ENCODE measurements at places on chromosomes 4 and X. TPM values are rescaled to one million over a fixed set of nuclear protein-coding genes. Genes with fewer than 3 reads are reported as not detected.
A peak's percentile ranks its signal among the peaks of the same experiment; 100 is the strongest.

GRCh38 chrX:138858438-138858837, 146.9 kb upstream of the FGF13 start:
- DNase-seq = no peak
- H3K27me3 ChIP-seq = peaks cover 12% of the 10 kb centered on the region
- no peaks in the 10 kb centered on the region for H3K36me3 ChIP-seq
- no peak overlapping the region for H3K4me3 ChIP-seq
- no peaks in the 10 kb centered on the region for H3K4me1 ChIP-seq

GRCh38 chr4:25654031-25654970, 1.4 kb upstream of the SLC34A2 start:
- H3K4me1 ChIP-seq = no peaks in the 10 kb centered on the region
- no peak for DNase-seq
- no peaks in the 10 kb centered on the region for H3K36me3 ChIP-seq
- no peak overlapping the region for H3K27ac ChIP-seq
- H3K27me3 ChIP-seq = peaks cover 20% of the 10 kb centered on the region

DNA sequence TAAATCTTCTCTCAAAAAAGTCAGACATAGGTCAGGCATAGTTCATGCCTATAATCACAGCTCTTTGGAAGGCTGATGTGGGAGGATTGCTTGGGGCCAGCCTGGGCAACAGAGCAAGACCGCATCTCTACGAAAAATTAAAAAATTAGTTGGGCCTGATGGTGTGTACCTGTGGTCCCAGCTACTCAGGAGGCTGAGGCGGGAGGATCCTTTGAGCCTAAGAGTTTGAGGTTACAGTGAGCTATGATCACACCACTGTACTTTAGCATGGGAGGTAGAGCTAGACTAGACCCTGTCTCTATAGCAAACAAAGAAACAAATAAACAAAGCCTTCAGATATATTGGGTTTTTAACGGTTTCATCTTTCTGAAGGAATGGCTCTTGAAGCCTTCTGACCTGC, 62.2 kb downstream of the DIPK2B start:
- no peak overlapping the region for H3K4me3 ChIP-seq
- DNase-seq = no peak
- H3K27ac ChIP-seq = no peak overlapping the region
- peaks cover 2% of the 10 kb centered on the region for H3K4me1 ChIP-seq
- no peaks in the 10 kb centered on the region for H3K36me3 ChIP-seq

IL3RA gene
- total RNA-seq = 13.1 TPM

SPARCL1 gene
- not detected for total RNA-seq

DNA sequence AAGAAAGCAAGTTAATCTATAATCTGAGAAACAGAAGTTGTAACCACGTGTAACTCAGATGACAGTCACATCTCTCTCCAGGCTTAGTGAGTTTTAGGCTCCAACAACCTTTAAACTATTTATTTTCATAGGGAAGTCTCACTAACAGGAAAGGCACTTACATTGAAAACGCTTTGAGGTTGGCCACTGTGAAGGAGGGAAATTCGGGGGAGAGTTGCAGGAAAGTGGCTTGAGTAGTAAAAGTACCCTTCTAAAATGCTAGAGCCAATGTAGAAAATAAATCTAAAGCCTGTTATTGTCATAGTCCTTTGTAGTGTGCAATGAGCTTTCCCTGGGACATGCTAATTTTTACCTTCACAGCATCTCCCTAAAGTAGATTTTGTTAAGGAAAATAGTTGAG, 995 bp upstream of the NFXL1 start:
- peaks cover 33% of the 10 kb centered on the region for H3K4me1 ChIP-seq
- peaks cover 21% of the 10 kb centered on the region for H3K36me3 ChIP-seq
- peak overlapping the region; percentile 90 for H3K27ac ChIP-seq
- H3K4me3 ChIP-seq = peak overlapping the region; percentile 96
- peaks cover 8% of the 10 kb centered on the region for H3K27me3 ChIP-seq

GRCh38 chr4:108636246-108636645, 14.2 kb upstream of the OSTC start:
- DNase-seq = no peak
- peaks cover 16% of the 10 kb centered on the region for H3K36me3 ChIP-seq
- no peaks in the 10 kb centered on the region for H3K27me3 ChIP-seq
- H3K4me1 ChIP-seq = no peaks in the 10 kb centered on the region
- no peak overlapping the region for H3K4me3 ChIP-seq

DNA sequence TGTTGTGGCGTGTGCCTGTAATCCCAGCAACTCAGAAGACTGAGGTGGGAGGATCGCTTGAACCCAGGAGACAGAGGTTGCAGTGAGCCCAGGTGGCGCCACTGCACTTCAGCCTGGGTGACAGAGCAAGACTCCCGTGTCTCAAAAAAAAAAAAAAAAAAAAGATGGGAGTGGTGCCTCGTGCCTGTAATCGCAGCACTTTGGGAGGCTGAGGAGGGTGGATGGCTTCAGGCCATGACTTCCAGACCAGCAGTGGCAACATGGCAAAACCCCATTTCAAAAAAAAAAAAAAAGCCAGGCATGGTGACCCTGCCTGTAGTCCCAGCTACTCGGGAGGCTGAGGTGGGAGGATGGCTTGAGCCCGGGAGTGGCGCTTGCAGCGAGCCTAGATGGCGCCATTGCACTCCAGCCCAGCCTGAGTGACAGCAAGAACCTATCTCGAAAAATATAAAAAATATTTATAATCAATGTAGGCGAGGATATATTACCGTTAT, 27.0 kb downstream of the EIF2S3 start:
- H3K36me3 ChIP-seq = peaks cover 6% of the 10 kb centered on the region
- H3K4me1 ChIP-seq = peaks cover 7% of the 10 kb centered on the region
- H3K27ac ChIP-seq = no peak overlapping the region
- no peak for DNase-seq
- no peaks in the 10 kb centered on the region for H3K27me3 ChIP-seq

MAGEA8 gene
- total RNA-seq = not detected

PCDH7 gene
- not detected for total RNA-seq

ZIC3 gene
- not detected for total RNA-seq

DNA sequence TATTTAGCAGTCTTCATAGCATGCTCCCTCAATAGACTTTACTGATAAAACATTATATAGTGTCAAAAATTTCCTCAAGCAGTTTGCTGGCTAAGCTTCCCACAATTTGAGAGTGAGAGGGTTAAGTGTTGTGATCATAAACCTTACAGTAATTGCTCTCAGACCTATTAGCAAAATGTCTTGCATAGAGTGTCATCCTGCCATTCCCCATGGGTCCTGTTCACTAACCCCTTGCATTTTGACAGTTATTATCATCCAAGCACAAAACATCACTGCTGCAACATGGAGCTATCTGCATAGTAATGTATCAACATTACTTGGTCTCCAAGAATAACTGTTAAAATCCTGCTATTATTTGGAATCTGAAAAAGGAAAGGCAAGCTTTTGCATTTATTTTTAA, 196.1 kb upstream of the GK2 start:
- no peak overlapping the region for H3K4me3 ChIP-seq
- DNase-seq = no peak
- no peaks in the 10 kb centered on the region for H3K27me3 ChIP-seq

DNA sequence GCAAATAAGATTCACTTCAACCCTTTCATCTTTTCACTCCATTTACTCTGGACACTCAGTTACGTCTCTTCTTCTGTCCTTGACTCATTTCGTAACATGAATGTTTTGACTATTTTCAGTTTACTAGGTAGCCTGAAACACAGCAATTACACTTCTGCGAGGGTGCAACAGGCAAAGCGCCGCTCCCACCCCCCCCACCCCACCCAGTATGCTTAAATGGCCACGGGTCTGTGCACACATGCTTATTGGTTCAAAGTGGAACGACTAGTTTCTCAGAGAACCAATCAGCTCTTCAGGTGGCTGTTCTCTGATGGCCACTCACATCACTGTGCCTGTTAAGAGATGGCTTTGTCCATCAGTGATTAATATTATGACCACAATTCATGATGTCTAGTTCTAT, 3.5 kb downstream of the BEND4 start:
- DNase-seq = no peak
- H3K4me1 ChIP-seq = peaks cover 14% of the 10 kb centered on the region
- no peak overlapping the region for H3K4me3 ChIP-seq
- H3K27ac ChIP-seq = no peak overlapping the region
- peaks cover 16% of the 10 kb centered on the region for H3K36me3 ChIP-seq

RNF150 gene
- not detected for total RNA-seq

DNA sequence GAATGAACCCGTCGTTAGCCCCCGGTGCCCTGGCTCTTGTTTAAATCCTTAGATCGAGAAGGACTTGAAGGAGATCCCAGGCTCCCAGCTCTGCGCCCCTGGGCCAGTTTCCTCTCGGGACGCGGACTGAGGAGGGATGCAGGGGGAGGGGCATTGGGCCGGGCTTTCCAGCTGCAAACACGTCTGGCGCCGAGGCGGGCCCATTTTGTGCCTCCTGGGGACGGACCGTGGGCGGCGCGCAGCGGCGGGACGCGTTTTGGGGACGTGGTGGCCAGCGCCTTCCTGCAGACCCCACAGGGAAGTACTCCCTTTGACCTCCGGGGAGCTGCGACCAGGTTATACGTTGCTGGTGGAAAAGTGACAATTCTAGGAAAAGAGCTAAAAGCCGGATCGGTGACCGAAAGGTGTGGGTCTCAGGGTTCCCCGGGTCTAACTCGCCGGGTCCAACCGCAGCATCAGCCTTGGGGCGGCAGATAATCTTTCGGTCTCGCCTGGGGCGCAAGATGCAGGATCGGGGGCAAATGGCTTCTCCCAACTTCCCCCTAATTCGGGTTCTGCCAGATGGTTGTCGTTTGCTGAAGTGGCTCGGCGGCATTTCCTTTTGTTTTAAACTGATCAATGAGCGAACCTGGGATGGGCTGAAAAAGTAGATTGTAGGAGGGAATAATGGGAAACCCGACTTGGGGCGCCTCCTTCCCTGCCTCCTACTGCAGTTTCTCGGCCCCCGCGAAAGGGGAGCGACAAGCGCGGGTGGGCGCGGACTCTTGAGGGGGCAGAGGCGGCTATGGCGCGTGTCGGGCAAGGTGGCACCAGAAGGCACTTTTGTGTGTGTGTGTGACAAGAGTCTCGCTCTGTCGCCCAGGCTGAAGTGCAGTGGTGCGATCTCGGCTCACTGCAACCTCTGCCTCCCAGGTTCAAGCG, 2.9 kb downstream of the PDGFRA start:
- DNase-seq = no peak
- H3K4me3 ChIP-seq = peak overlapping the region; percentile 44
- peaks cover 25% of the 10 kb centered on the region for H3K4me1 ChIP-seq
- H3K36me3 ChIP-seq = no peaks in the 10 kb centered on the region
- peaks cover 40% of the 10 kb centered on the region for H3K27me3 ChIP-seq

- H3K27ac ChIP-seq = peak overlapping the region; percentile 88
- no peak for DNase-seq
- H3K36me3 ChIP-seq = peaks cover 10% of the 10 kb centered on the region
- H3K27me3 ChIP-seq = no peaks in the 10 kb centered on the region
- H3K4me1 ChIP-seq = peaks cover 46% of the 10 kb centered on the region
- H3K4me3 ChIP-seq = peak overlapping the region; percentile 81
These were observed 23.9 kb upstream of the CXCL13 start for GRCh38 chr4:77581724-77582123.

GRCh38 chr4:151420250-151420807, 11.4 kb downstream of the FHIP1A start:
- no peak for DNase-seq
- H3K27ac ChIP-seq = no peak overlapping the region
- H3K4me1 ChIP-seq = no peaks in the 10 kb centered on the region

P2RY10 gene
- 10.1 TPM for total RNA-seq

All from natural killer cell treated with Interleukin-12 subunit alpha and Interleukin-12 subunit beta and Interleukin-15 and Interleukin-18, amount 100 ng/mL, for 72 hours (primary cell).